Right ventricle myocardium inferior (tissue), 1 donor: ENCODE measurements at places on chromosomes 16 and 17. TPM values are rescaled to one million over a fixed set of nuclear protein-coding genes. Genes with fewer than 3 reads are reported as not detected.
A peak's percentile ranks its signal among the peaks of the same experiment; 100 is the strongest.

GRCh38 chr16:55000595-55000994 lies 69.9 kb downstream of the IRX5 start:
- no peak for DNase-seq

DNA sequence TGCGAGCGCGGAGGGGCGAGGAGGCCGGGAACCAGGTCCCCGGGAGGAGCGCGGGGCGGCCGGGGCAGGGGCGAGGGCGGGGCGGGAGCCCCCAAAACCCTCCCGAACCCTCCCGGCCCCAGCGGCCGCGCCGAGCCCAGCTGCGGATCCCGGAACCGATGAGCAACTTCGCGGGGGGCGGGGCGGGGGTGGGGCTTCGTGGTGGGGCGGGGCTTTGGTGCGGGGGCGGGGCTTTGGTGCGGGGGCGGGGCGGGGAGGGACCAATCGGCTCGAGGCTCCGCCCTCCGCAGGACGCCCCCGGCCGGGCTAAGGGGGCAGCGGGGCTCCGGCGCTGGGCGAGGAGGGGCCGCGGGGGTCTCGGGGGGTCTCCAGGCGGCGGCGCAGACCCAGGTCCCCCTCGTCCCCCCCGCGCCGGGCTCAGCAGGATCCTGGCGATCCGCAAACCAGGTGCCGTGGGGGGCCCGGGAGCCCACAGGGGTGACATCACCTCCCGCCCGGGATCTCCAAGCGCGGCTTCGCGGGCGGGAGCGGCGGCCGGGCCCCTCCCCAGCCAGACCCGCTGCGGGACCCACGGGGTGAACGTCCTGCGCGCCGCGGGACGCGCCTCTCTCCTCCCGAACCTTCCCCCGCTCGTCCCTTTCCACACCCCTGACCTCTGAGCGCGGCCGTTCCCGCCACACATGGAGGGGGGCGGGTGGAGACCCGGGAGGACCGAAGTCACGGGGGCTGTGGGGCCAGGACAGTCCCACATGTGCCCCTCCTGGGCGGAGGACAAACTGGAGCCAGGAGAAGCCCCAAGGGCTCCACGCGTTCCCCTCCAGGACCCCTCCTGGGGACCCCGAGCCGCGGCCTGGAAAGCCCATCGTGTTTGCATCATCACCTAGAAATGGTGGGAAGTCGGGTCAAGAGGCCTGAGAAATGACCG lies at the start of gene ABR:
Gene ABR (minus strand): TSS at position 164 of the 925 bp plus-strand sequence. CDS start 254 bp downstream, outside the sequence.
- DNase-seq: peak; percentile 74

GRCh38 chr16:26051063-26051462 lies 359.3 kb downstream of the HS3ST4 start:
- no peak for DNase-seq

GRCh38 chr17:42698736-42699414 lies 16.5 kb downstream of the CNTNAP1 start:
- DNase-seq: no peak

DNA sequence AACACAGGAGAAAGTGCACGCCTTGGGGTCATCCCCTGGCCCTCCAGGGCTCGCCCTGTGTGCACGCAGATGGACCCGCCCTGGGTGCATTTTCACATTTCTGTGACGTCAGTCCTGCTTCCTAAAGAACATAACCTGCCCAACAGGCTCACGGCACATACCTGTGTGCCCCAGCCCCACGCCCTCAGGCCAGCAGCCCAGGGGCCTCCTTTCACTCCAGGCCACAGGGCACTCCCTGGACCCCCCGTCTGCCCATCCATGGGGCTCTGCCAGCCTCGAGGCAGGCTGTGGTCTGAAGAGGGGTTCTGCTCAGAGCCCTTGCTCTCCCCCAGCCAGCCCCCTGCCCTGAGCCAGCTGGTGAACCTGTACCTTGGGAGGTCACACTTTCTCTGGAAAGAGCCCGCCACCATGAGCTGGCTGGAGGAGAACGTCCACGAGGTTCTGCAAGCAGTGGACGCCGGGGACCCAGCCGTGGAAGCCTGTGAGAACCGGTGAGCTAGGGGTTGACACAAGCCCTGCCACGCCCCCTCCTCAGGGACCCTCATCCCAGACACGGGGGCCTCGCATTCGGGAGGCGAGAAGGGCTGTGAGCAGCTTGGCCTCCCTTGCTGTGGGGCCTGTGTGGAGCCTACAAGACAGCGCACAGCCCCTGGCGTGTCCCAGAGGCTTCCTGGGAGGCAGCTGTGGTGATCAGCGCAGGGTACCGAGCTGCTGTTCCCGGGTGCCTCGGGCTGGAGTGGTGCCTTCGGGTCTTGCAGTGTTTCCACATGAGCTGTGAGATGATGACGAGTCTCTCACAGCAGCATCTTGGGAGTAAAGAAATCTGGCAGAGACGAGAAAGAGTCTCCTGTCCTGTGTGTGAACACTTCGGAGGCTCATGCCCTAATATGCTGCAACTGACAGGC lies 13.8 kb upstream of the MC1R start:
- DNase-seq: no peak

DNA sequence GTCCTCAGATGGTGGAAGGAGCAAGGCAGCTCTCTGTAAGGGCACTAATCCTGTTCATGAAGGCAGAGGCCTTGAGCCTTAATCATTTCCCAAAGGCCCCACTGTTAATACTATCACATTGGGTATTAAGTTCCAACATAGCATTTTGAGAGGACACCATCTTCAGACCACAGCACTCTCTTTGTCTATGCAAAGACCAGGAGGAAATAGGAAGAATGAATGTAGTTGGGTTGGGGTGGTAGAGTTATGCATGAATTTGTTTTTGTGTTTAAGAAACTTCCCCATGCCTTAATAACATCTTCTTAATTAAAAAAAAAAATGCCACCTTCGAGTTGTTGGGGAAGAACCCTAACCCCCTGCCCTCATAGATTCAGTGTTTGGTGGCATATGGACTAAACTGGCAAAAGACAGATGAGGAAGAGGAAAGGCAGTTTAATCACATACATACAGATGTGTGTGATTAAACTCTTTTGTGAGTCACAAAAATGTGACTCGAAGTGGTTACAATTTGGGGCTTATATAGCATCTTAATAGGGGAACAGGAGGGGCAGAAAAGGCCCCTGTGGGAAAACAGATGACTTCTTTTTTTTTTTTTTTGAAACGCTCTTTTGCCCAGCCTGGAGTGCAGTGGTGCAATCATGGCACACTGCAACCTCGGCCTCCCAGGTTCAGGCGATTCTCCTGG lies 35.0 kb upstream of the SLC5A10 start:
- DNase-seq: no peak

Gene TBX6
- total RNA-seq: 0.51 TPM

GRCh38 chr17:10125531-10126275 lies 72.7 kb downstream of the GAS7 start:
- no peak for DNase-seq

DNA sequence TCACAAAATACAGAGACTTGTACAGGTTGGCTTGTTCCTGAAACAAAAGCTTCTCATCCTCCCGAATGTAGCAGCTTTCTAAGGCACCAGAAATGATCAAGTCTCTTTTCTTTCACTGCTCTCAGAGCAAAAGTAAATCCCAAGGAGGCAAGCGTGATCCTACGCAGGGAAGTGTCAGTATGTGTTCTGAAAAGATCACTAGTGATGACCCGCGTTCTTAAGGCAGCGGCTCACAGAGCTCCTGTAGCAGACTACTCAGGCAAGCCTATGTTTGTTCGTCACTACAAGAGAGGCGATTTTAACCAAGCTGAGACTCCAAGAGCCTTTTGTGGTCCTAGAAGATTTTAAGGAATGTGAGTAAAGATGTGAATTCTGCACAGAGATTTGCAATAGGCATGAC lies 34.5 kb downstream of the WIPI1 start:
- DNase-seq: no peak

DNA sequence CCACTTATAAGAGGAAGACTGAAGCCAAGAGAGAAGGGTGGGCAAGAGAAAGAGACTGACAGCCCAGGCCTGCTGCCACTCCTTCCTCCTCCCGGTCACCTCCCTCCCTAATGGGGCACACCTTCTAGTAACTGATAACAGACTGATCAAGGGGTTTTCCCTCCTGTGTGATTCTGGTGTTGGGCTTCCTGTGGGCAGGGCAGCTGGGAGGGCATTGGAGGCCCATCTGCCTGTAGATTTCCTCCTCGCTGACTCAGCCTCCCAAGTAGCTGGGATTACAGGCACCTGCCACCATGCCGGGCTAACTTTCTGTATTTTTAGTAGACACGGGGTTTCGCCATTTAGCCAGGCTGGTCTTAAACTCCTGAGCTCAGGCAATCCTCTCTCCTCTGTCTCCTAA lies 16.2 kb downstream of the CA4 start:
- DNase-seq: no peak

- no peak for DNase-seq
These were observed 244.4 kb downstream of the HS3ST3B1 start for GRCh38 chr17:14545156-14545906.

- no peak for DNase-seq
These were observed 336.8 kb upstream of the SALL1 start for GRCh38 chr16:51487880-51488279.

Gene KREMEN2
- not detected for total RNA-seq

GRCh38 chr16:83923581-83924365 lies 24.9 kb downstream of the MLYCD start:
- no peak for DNase-seq

DNA sequence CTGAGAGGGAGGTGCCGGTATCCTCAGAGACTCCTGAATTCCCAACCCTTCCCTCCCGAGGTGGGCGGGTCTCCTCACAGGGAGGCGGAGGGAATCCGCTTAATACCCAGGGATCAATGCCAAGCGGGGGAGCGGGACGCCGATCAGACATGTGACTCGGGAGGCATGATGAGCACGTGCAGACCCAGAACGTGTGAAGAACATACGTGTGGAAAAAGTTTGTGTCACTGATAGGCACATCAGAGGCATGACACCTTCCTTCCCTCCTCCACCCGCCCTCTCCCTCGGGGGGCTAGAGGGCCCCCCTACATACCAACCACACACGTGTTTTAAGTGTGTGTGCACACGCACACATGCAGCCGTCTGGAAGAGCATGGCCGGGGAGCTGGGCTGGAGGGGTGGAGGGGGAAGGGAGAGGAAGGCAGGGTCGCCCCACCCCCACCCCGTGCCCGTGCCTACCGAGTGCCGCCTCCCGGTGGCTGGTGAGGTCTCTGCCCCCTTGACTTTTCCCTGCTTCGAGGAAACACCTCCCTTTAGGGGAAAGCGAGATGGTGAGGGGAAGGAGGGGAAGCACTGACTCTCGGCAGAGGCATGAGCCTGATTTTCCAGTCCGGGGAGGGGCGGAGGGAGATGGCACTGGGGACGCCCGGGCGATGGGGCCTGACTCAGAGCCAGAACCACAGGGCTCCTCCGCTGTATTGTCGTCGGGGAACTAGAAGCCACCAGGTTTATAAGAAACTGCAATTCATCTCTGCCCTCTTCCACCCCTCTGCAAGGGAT lies 12.1 kb upstream of the TBX21 start:
- peak; percentile 42 for DNase-seq

- DNase-seq: no peak
These were observed 20.9 kb downstream of the CDH11 start for GRCh38 chr16:65101009-65101408.

Gene SLC16A13
- 1.8 TPM for total RNA-seq

DNA sequence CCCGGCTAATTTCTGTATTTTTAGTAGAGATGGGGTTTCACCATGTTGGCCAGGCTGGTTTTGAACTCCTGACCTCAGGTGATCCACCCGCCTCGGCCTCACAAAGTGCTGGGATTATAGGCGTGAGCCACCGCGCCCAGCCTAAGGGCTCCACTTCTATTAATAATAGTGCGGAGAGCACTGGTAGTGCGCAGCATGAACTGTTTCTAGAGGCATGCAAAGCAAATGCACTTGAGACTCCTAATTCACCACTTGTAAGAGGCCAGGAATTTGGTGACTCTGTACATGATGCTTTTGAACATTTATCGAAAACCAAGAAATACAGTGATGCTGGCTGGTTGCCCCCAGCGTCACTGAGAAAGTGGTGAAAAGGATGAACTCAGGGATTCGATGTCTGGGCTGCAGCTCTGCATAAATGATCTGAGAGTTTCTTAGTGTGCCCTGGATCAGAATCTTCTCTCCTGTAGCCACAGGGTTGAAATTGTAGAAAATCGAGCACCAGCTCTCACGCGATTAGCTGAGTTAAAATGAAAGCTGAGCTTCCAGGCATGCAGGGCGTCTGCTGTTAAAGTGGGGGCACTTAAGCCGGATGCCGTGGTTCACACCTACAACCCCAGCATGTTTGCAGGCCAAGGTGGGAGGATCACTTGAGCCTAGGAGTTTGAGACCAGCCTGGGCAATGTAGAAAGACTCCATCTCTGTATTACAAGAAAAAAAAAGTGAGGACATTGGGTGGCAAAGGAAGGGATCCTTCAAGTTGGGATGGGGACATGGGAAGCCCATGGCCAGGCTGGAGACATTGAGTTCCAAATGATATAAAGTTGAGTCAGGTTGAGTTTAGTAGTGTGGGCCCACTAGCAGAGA lies 4.8 kb downstream of the RNF213 start:
- DNase-seq: no peak

DNA sequence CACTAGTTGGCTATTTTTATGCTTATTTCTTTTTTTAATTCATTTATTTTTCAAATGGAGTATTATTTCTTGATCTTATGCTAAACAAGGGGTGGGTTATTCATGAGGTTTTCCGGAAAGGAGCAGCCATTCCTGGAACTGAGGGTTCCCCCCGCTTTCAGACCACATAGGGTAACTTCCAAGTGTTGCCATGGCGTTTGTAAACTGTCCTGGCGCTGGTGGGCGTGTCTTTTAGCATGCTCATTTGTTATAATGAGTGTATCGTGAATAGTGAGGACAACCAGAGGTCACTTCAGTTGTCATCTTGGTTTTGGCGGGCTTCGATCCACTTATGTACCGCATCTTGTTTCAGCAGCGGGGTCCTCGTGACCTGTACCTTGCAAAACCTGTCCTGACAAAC lies 29.6 kb upstream of the ASGR2 start:
- no peak for DNase-seq

Gene PRR29
- total RNA-seq: 0.51 TPM

Gene PDE6G
- not detected for total RNA-seq

DNA sequence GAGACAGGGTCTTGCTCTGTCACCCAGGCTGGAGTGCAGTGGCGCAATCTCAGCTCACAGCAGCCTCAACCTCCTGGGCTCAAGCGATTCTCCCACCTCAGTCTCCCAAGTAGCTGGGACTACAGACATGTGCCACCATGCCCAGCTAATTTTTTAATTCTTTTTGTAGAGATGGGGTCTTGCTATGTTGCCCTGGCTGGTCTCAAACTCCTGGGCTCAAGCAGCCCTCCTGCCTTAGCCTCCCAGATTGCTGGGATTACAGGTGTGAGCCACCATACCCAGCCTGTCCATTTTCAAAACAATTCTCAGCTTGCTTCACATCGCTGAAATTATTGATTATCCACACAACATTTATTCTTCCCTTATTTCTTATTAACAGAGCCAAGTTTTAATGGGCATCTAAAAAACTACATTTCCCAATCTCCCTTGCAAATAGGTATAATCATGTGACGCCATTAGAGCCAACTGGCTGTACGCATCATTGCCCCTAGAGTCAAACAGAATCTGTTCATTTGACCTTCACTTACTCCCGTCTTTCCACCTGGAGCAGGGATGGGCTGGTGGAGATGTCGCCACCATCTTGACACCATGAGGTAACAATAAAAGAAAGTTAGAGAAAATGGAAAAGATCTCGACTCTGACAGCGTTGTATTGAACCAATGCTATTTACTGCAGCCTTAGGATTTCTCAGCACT lies 148.0 kb upstream of the FOXF1 start:
- DNase-seq: no peak
